Activated naive CD4-positive, alpha-beta T cell (primary cell): ENCODE measurements at places on chromosomes 3 and 15.
A peak's percentile ranks its signal among the peaks of the same experiment; 100 is the strongest.

DNA sequence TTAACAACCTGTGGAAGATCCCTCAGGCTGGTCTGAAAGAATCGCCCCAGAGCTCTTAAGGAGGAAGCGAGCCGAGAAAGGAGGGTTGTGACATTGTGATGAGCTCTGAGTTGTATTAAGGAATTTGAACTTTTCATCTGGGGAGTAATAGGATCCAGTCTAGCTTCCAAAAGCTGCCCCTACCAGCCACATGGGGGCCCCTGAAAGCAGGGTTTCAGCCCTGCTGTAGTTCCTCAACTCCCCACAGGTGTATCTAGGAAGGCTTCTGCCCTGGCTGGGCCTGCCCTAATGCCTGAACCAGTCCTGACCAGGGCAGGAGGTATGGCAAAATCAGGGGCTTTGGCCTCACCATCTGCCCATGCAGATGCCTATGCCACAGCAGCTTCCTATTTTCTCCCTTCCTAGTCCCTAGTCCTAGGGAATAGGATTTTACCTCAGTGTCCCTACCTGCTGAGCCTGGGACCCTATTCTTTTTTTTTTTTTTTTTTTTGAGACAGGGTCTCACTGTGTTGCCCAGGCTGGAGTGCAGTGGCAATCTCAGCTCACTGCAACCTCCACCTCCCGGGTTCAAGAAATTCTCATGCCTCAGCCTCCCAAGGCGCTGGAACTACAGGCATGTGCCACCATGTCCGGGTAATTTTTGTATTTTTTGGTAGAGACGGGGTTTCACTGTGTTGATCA, 5.0 kb upstream of the AP3S2 start:
- no peak for DNase-seq

GRCh38 chr3:183341545-183342288, 86.7 kb downstream of the MCF2L2 start:
- DNase-seq, result no peak

- DNase-seq, result no peak
These were observed 6.0 kb downstream of the SNRPA1 start for GRCh38 chr15:101288905-101289513.

DNA sequence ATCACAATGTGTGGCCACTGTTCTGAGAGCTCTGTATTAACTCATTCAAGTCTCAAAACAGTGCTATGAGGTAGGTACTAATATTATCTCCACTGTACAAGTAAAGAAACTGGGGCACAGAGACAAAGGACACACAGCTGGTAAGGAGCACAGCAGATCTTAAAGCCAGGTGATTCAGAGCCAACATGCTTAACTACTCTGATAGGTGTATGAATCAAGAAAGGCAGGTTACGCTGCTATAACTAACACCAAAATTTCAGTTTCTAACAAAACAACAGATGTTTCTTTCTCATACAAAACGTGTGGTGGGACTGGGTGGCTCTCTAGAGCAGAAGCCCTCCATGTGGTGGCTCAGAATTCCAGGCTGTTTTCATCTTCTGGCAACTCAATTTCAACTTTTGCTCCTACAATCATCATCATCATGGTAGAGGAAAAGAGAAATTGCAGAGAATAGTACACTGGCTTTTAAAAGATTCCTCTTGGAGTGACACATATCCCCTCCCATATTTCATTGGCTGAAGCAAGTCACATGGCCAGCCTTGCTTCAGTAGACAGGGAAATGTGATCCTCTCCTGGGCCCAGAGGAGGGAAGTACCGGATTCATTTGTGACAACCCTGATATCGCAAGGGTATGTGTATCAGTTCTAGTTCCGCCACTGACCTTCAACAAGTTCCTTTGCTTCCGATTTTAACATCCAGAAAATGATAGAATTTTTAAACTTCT, 126.2 kb upstream of the PTX3 start:
- DNase-seq, result no peak

- DNase-seq, result no peak
These were observed 2.7 kb downstream of the PDCD7 start for GRCh38 chr15:65130941-65131340.

GRCh38 chr3:112897791-112898190, 51.1 kb upstream of the CD200R1L start:
- DNase-seq, result no peak

GRCh38 chr15:60496853-60497252, 17.9 kb upstream of the ICE2 start:
- DNase-seq, result no peak

GRCh38 chr15:65069179-65069578, 1.4 kb upstream of the RASL12 start:
- no peak for DNase-seq

- no peak for DNase-seq
These were observed 54.9 kb upstream of the COL6A6 start for GRCh38 chr3:130462089-130462488.

GRCh38 chr3:135057996-135058395, 262.9 kb downstream of the EPHB1 start:
- no peak for DNase-seq

GRCh38 chr3:51391566-51392354, 675 bp downstream of the RBM15B start:
- peak; percentile 53 for DNase-seq

DNA sequence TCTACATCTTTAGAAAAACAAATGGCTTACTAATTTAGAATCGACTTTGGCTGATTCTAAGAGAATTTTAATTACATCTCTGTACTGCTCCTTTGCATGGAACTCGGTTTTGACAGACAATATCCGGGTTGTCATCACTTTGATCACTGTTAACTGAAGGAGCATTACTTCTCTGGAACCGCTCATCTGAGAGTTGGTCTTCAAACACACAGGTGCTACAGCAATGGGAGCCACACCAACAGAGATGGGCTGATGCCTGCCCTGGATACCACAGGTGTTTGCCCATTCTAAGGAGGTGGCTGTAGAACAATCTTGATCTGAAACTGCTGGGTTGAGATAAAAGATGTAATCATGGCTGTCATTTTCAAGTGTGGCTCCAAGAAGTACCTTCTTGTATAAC, 21.6 kb downstream of the LINS1 start:
- DNase-seq, result no peak

GRCh38 chr15:38849046-38849445, 284.4 kb upstream of the RASGRP1 start:
- DNase-seq, result no peak

DNA sequence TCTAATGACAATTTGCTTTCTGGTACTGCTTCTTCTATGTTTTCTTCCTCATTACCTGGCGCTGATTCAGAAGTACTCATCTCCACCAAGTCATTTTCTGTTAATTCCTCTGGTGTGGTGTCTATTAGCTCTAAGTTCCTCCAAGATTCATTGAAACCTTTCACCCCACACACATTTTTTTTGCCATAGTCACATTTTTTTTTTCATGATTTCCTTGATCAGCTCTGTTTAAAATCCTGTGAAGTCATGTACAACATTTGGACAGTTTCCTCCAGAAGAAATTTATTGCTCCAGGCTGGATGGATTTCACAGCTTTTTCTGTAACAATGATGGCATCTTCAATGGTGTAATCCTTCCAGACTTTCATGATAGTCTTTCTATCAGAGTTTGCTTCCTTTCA, 243.2 kb upstream of the VEPH1 start:
- DNase-seq, result no peak

- DNase-seq, result no peak
These were observed 131.0 kb upstream of the CBLB start for GRCh38 chr3:105999856-106000255.

DNA sequence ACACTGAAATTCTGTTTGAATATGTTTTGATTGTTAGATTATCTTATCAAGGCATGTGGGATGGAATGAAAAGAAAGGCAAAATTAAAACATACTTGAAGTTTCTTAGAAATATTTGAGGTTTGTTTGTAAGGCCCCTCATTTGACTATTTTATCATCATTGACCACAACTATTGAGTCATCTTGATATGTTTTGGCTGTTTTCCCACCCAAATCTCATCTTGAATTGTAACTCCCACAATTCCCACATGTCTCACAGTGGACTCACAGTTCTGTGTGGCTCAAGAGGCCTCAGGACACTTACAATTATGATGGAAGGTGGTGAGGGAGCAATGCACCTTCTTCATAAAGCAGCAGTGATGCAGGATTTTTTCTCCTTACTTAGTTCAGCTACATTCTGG, 917.1 kb downstream of the PLOD2 start:
- no peak for DNase-seq

- DNase-seq, result no peak
These were observed 329.0 kb downstream of the IGSF11 start for GRCh38 chr3:118705487-118706219.

GRCh38 chr3:39637807-39638206, 170.3 kb downstream of the MOBP start:
- no peak for DNase-seq

GRCh38 chr15:68526784-68527183, 52.0 kb upstream of the CORO2B start:
- no peak for DNase-seq

DNA sequence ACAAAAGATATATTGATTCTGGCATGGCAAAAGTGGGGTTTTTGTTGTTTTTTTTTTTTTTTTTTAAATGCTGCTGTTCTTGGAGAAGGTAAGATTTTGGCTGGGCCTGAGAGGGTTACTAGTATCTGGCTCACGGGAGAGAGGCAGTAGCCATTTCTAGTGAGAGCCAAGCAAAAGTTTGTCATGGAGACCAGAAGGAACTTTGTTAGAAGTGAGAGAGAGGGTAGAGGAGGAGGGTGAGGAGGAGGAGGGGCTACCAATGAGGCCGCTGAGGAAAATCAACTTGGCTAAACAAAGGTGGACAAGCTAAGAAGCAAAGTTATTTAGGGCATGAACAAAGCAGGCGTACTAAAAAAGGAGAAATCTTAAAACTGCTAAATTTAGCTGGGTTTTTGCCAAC, 48.9 kb upstream of the STRIT1 start:
- DNase-seq, result no peak

GRCh38 chr15:60835020-60835419, 356.1 kb upstream of the ICE2 start:
- DNase-seq, result no peak

DNA sequence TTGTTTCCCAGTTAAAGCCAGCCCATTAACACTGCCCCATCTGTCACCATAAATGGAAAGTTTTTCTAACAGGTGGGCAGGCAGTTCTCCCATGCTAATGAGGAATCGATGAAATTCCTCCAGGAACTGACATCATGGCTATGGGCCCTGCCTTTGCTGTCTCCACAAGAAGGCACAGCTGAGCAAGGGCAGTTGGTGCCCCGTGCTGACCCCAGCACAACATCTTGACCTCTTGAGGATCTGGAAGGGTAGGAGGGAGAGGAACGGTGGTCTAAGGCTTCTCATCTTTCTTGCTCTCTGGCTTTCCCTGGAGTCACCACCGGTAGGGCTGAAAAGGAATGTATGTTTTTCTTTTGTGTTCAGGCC, 46.7 kb downstream of the CHCHD6 start:
- DNase-seq, result no peak

DNA sequence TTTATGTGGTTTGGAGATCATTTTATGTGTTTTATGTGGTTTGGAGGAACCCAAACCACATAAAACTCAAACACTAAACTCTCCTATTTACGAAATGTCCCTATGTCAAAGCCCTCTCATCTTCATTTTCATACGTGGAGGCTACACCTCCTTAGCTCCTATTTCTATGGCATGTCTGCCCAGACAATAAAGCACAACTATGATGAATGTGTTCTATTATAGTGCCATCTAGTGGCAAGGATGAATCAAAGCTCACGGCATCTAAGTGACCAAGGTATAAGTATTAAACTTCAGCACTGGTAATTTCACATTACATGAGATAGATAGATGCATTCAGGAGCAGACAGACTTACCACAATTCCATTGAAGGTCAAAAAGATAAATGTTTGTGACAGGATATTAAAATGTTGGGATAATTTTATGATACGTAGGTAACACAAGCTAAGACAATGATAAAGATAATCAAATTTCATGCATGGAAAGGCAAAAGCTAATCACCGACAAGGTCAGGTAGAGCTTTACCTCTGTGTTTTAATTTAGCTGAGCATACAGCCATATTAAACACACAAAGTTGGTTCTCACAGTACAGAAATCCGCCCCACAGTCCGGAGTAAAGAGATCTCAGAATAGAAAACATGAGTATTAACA, 130.6 kb upstream of the FHIT start:
- no peak for DNase-seq

DNA sequence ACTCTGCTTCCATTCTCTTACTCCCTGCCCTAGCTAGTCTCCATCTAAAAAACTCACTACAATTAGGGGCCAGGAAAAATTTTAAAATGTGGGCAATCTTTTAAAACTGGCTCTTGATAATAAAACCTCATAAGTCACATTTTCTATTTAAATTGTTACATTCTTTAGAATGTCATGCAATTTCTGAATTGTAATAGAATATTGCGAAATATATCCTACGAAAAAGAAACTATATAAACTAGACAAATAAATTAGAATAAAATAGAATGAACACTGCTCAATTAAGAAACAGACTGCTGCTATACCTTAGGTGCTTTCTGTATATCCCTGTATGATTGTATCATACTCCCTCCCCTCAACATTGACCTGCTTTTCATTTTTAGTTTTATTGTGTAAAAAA, 826.0 kb downstream of the IGSF11 start:
- no peak for DNase-seq

- no peak for DNase-seq
These were observed 32.3 kb upstream of the DUSP7 start for GRCh38 chr3:52088445-52089367.

DNA sequence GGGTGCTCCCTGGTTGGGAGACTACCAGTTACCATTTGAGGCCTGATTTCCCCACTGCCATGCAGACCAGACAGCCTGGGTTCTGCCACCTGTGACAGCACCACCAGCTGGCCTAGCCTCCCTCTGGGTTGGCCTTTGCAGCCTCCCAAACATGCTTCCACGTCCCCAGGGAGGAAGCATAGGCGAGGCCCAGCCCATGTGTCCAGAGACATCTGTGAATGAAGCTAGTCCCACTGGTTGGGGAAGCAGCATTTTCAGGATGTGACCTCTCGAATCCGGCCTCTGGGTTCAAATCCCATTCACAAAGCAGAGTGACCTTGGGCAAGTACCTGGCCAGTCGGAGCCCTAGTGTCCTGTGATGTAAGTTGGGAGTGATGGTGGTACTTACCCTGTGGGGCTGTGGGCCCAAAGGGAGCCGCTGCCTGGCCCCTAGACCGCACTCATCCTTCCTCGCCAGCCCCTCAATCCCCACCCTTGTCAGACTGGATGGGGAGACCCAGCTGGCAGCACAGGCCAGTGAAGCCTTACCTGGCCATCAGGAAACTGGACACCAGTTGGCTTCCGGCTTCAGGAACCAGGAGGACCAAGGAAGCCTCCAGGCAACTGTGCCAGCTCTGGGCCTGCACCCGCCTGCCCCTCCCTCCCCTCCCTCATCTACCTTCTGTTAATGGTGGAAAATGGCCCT, 6.0 kb downstream of the KLF15 start:
- DNase-seq, result no peak

DNA sequence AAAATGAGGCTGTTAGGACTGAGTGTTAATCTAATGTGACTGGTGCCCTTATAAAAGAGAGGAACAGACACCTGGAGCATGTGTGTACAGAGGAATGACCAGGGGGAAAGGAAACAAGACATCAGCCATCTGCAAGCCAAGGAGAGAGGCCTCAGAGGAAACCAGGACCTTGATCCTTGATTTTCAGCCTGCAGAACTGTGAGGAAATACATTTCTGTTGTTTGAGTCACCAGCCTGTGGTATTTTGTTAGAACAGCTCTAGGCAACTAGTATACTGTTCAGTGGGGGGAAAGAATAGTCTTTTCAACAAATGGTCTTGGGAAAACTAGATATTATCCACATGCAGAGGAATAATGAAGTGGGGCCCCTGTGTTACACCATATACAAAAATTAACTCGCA, 80.6 kb downstream of the CCR1 start:
- no peak for DNase-seq
